ENCODE measurements at places on chromosomes 5 and 9. TPM values are rescaled to one million over a fixed set of nuclear protein-coding genes. Genes with fewer than 3 reads are reported as not detected.

Gene CDKN2B-AS1
- total RNA-seq = 1.1 TPM

Gene CDC25C
- total RNA-seq = 9.4 TPM

Gene PRUNE2
- 15.5 TPM for total RNA-seq

Gene ASS1
- total RNA-seq = 1.8 TPM

Gene ANKRD31
- total RNA-seq = not detected

Gene TRAF1
- total RNA-seq = 4.6 TPM

Gene PPP1R26
- 6.1 TPM for total RNA-seq

Gene PTGR1
- total RNA-seq = 54.8 TPM

Gene KCTD16
- 0.05 TPM for total RNA-seq

Gene RAI14
- 133 TPM for total RNA-seq

Gene TMEFF1
- total RNA-seq = 19.6 TPM

Gene ARSI
- total RNA-seq = 0.49 TPM

Gene LCN1
- not detected for total RNA-seq

Gene NOTCH1
- total RNA-seq = 70.4 TPM

Gene NAIP
- 0.13 TPM for total RNA-seq

Gene ADCY2
- total RNA-seq = not detected

Gene PIP5K1B
- not detected for total RNA-seq

Gene IFNB1
- total RNA-seq = 0.13 TPM

Gene GADD45G
- 0.33 TPM for total RNA-seq

Gene LECT2
- not detected for total RNA-seq

Gene FRMD3
- total RNA-seq = 18.2 TPM

Gene TTC39B
- 3.0 TPM for total RNA-seq

Gene TMC1
- total RNA-seq = 0.13 TPM

Gene TMEM215
- total RNA-seq = not detected

Gene ARL10
- total RNA-seq = 6.7 TPM

Gene PFN3
- total RNA-seq = not detected

Gene ADAMTSL1
- 45.4 TPM for total RNA-seq

Gene MAMDC2
- total RNA-seq = 4.9 TPM

Gene KIAA0825
- total RNA-seq = 2.5 TPM

Gene SLC1A1
- total RNA-seq = 12.4 TPM

Gene SMIM33
- total RNA-seq = not detected
